Nephron progenitor cell (in vitro differentiated cells): ENCODE measurements at places on chromosomes 4 and X.

DNA sequence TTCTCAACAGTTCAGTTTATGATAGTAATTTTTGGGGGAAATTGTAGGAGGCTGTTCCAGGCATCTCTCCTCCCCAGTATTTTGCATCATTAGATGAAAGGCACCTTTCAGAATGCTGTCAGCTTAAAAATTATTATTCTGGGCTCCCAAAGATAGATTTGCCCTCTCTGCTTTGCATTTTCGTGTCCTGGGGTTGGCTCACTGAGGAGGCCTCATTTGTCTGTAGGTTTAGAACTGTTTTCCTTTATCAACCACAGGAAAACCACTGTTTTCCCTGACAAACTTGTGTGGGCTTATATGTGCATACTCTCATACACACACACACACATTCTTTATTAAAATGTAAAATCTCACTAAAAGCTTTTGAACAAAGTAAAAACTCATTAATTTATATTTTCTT lies 197.2 kb upstream of the VCX3A start:
- DNase-seq = no peak

- DNase-seq = no peak
Observed at GRCh38 chr4:42123071-42123644, 29.3 kb downstream of the BEND4 start.

GRCh38 chr4:80831383-80832361 lies 198.8 kb upstream of the BMP3 start:
- DNase-seq = no peak

DNA sequence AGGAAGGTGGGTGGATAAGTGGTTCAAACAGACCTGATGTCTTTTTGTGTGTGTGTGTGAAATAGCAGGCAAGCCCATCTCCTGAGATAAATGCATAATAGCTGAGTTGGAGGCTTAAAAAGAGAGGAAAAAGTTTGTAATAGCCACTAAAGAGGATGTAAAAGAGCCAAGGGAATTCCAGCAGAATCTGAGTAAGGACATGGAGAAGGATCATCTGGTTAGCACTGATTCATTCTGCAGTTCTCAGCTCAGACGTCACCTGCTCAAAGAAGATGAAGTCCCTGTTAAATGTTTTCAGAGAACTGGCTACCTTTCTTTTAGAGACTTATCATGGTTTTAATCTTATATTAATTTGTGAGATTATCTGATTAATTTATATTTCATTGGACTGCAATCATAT lies 21.0 kb upstream of the IL13RA2 start:
- no peak for DNase-seq

DNA sequence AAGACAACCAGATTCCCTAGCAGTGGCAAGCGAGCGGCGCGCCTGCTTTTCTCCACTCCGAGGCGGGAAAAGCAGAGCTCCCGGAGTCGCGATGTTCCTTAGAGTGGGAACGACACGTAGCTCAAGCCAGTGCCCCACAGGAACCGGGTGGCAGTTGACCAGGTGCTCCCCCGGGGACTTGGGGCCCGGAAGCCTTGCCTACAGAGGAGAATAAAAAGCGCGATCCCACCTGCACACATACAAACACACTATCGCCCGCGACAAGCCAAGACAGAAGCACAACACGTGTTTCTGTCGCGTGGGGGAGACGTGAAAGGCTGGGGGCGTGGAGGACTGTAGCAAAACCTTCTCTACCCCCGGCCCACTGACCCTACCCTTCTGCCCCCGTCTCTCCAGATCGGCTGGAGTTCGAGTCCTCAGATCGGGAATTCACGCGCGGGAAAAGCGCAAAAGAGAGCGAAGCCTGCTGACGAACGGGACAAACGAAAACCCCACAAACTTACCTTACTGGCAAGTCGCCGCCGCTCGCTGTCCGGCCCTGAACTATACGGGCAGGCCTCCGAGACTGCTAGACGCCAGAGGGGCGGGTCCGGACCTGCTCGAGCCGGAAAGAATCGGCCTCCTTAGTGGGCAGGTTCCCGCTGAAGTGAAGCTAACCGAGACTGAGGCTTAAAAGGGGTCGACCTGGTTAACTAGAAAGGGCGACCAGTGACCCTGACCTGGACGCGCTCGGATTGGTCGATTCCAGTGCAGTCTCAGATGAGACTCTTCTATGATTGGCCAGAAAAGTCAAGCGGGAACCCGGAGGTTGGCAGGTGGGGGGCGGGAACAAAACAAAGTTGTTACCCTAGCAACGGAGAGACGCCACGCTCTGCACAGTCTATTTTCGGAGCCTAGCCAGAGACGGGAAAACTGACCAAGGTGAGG lies at the start of the genes DNAAF6 and NUP62CL:
Gene DNAAF6 (plus strand): TSS at position 842 of the 927 bp plus-strand sequence. CDS start 6,265 bp downstream, outside the sequence.
Gene NUP62CL (minus strand): TSS at position 664 of the 927 bp plus-strand sequence. CDS start 31,287 bp downstream, outside the sequence.
- peak; percentile 82 for DNase-seq

- no peak for DNase-seq
Observed at GRCh38 chr4:127685292-127685691, 44.9 kb upstream of the SLC25A31 start.

GRCh38 chrX:23372220-23372902 lies 37.7 kb downstream of the PTCHD1 start:
- no peak for DNase-seq

GRCh38 chr4:171629737-171630136 lies 183.5 kb upstream of the GALNTL6 start:
- no peak for DNase-seq

- no peak for DNase-seq
Observed at GRCh38 chrX:13825178-13825762, 8.4 kb upstream of the GPM6B start.

DNA sequence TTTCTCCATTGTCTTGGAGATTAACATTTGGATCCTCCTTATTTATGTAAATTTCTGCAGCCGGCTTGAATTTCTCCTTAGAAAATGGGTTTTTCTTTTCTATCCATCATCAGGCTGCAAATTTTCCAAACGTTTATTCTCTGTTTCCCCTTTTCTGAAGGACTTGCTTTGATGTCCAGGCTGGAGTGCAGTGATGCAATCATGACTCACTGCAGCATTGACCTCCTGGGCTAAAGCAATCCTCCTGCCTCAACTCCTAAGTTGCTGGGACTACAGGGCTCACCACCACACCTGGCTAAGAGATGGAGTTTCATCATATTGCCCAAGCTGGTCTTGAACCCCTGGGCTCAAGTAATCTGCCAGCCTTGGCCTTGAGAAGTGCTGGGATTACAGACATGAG lies 144.0 kb upstream of the ZXDB start:
- DNase-seq = no peak

DNA sequence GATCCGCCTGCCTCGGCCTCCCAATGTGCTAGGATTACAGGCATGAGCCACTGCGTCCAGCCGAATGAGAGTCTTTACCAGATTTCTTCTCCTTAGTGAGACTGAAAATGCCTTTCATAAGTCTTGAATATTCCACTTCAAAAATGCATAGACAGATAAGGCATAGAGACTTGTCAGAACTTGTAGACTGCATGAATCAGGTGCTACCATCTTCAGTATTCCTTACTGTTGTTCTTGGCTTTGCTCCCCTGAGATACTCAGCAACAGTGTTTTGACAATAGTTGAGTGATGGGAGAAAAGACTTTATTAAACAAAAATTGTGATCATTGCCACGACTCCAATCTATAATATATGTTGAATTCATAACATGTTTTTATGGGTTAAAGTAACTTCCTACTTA lies 11.0 kb downstream of the TKTL2 start:
- no peak for DNase-seq

- no peak for DNase-seq
Observed at GRCh38 chr4:138405466-138405891, 163.3 kb upstream of the SLC7A11 start.

DNA sequence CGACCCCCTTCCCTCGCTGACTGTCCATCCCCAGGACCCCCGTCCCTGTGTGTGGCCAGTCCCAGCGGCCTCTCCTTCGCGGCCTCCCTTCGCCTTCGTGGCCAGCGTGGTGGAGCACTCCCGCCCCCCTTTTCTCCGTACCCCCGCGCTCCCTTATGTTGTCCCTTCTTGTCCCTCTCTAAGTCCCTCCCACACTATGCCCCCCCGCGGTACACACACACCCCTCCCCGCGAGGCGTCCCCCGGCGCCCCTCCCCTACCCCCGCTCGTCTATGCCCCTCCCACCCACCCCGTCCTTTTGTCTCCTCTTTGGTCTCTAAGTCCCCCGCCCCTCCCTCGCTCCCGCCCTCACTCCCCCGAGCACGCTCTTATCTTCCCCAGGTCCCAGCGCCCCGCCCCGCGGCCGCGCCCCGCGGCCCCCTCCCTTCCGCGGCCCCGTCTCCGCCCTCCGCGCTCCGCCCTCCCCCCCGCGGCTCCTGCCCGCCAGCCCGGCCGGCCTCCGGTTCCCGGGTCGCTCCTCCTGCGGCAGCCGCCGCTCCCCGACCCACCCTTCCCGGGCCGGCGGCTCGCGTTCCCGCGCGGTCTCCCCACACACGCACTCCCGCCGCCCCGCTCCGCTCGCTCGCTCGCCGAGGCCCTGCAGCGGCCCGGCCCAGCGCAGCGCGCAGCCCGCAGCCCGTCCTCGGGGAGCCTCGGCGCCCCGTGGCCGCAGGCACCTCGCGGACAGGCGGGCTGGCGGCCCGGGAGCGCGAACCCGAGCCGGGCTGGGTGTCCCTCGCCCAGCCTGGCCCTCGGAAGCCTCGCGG lies 26.3 kb downstream of the UTP14A start:
- peak; percentile 84 for DNase-seq

DNA sequence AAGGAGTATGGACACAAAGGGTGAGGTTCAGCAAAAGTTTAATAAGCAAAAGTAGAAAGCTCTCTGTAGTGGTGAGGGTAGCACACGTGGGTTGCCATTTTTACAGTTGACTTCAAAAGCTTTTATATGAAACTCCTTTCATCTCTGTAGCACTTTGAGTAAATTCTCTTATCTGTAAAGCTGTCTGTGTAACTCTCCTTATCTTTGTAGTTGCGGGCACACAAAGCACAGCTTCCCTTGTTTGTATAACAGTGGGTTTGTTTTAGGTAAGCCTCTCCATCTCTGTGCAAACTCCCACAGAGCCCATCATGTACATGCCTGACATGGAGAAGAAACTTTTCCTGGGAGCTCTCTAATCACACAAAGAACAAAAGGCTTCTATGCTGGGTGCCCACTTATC lies 325.9 kb upstream of the PABPC5 start:
- no peak for DNase-seq

GRCh38 chrX:71617742-71618141 lies 569 bp downstream of the CXCR3 start:
- no peak for DNase-seq

GRCh38 chr4:6591313-6591712 lies 16.3 kb downstream of the MAN2B2 start:
- no peak for DNase-seq

- peak; percentile 59 for DNase-seq
Observed at GRCh38 chr4:163331629-163332376, 593 bp downstream of the NPY1R start.

DNA sequence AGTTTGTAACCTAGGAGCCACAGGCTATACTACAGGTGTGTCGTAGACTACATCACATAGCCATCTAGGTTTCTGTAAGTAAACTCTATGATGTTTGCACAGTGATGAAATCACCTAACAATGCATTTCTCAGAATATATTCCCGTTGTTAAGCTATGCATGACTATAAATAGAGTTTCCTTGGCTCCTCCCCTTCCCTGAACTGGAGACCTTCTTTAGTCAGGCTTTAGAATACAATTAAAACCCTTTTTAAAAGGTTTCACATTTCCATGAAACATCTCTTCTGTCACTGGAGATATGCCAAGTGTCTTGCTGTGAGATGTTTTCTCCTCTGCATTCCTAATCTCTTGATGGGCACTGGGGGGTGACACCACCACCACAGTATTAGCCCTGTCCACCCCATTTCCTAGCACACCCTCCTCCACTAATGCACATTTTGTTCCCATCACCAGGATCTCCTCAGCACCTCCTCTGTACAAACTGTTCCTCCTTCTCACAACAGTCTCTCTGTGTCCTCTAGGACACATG lies 334.6 kb upstream of the CPEB2 start:
- no peak for DNase-seq

DNA sequence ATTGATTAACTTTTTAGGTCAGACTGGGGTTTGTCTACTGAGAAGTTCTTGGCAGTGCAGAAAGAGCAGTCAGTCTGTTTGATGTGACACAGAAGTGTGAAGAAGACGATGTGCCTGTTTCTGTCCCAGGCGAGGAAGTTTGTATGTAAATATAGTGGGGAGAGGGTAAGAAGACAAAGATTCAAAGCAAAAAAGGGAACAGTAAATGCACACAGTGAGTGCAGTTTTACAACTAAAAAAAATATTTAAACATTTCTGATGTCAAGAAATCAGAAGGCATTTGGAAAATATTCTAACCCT lies 264.9 kb downstream of the RAPGEF2 start:
- DNase-seq = no peak

DNA sequence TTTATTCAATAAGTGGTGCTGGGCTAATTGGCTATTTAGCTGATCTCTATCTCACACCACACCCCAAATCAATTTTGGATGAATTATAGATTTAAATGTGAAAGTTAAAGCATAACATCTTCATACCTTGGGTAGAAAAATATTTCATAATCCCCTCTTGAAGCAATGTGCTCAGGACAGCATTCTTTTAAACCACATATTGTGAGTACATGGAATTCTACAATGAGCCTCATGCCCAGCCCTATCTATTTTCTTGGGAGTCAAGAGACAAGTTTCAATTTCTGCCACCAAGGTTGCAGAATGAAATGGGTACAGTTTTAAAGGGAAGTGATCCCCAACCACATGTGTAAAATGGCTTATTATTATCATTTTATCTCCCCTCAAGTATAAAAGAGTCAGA lies 30.6 kb upstream of the GPRIN3 start:
- DNase-seq = no peak

GRCh38 chr4:6956434-6957147 lies 47.0 kb downstream of the TBC1D14 start:
- DNase-seq = no peak

- DNase-seq = no peak
Observed at GRCh38 chr4:76993787-76994641, 44.5 kb downstream of the SEPTIN11 start.

DNA sequence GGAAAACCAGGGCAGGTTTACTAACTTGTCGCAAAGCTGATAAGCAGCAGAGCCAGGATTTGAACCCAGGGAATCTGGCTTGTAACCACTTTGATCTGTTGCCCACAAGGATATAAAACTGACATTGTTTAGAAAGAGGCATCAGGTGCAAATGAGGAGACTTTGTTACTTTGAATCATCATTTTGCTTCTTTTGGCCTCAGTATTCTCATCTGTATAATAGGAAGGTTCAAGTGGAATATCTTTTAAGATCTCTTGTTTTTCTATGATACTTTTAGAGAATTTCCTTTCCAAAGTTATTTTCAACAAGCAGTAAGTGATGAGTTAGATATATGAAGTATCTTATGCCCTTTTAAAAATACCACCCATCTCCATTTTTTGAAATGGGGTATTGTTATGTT lies 57.8 kb upstream of the NAP1L5 start:
- no peak for DNase-seq

DNA sequence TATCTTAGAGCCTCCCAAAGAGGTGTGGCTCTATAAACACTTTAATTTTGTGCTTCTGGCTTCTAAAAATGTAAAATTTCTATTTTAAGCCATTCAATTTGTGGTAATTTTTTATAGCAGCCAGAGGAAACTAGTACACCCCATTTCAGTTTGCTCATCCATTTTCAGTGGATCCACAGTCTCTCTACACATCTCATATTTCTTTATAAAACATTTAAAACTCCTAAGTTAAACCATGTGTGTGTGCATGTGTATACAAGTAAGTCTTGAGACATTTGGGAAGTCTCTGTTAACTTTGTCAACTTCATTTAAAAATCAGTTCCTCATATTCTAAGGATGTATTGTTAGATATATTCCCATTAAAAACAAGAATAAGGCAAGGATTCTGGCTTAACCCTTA lies 273.2 kb downstream of the IL15 start:
- DNase-seq = no peak

- no peak for DNase-seq
Observed at GRCh38 chrX:149322316-149322715, 182.8 kb downstream of the IDS start.

GRCh38 chr4:109179061-109179460 lies 123.4 kb downstream of the COL25A1 start:
- DNase-seq = no peak

- DNase-seq = no peak
Observed at GRCh38 chr4:172109466-172109865, 296.3 kb downstream of the GALNTL6 start.
